ENCODE measurements at places on chromosomes 5 and 9.

- DNase-seq = no peak
These were observed 23.3 kb downstream of the PITX1 start for GRCh38 chr5:135010502-135011354.

DNA sequence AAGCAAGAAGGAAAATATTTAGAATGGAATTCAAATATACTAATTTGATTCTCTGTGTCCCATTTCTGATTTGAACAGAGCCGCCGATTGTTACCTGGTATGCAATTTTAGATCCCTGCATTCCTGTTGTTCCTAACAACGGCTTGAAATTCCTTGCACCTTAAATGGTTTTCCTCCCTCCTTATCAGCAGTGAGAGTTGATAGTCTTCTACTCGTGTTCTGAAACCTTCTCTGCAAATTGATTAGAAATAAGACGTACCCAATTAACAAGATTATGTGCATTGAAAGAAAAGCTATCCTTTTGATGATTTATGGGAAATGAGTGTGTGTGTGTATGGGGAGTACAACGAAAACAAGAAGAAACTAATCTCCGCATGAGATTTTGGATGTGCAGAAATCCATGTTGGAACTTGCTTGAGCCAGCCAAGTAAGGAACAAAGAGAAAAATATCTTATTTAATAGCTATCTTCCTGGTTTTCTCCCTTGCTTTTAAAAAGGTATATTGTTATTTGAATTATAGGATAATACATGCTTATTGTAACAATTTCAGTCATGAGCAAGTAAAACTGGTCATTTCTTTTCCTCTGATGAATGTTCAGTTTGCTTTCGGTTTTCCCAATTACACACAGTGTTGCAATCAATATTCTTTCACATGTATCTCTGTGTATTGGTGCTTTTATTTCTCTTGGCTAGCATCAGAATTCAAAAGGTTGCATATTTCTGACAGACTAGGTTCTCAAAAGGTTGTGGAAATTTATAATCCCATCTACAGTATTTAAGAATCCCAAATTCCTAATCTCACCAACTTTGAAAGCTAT is 211.1 kb upstream of the ACTBL2 start:
- DNase-seq = no peak

- DNase-seq = no peak
These were observed 107.4 kb upstream of the DMAC1 start for GRCh38 chr9:7906783-7907550.

DNA sequence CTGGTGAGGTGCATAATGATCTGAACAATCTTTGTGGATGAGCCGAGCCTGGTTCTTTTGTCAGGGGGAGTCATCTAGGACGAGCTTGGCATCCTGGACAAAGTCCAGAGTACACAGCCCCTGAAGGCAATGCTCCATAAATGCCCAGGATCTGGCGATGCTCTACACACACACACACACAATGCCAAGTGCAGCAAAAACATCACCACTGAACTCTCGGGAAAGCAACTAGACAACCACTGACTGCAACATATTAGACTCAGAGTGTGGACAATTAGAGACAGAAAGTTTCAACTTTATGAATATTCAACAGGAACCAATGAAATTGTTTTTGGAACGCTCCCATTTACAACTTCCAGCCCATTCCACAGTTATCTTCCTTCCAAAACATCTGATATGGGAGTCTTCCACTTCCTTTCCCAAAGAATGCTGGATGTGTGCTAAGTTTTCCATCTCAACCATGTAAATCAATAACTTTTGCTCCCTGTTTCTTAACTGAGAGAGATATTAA is 227.6 kb upstream of the ANKRD55 start:
- no peak for DNase-seq

DNA sequence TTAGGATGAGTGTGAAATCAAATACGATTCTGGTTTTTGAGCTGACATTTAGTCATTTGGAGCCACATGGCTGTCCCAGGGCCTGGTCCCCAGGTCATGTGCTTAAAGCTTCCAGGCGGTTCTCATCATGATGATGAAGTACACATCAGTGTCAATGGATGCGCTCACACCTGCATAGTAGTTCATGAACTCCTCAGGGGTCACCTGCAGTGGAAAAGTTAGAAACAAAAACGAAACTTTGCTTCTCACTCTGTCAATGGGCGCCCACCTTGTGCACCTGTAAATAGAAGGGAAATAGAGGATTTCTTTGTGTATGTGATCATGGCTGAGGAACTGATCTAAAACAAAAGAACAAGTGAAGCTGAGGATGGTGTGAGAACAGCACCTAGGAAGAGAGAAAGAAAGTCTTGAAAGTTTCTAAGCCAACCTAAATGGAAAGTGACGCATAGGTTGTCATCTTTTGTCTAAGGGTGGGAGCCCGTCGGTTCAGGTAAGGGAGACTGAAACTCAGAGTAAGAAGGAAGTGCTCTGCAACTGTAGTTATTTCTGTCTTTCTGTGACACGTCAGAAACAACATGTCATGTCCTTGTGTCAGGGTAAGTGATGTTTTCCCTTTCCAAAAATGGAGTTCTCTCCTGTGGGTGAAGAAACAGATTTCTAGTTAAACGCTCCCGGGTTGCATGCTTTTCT is 33.8 kb downstream of the CAPSL start:
- no peak for DNase-seq

DNA sequence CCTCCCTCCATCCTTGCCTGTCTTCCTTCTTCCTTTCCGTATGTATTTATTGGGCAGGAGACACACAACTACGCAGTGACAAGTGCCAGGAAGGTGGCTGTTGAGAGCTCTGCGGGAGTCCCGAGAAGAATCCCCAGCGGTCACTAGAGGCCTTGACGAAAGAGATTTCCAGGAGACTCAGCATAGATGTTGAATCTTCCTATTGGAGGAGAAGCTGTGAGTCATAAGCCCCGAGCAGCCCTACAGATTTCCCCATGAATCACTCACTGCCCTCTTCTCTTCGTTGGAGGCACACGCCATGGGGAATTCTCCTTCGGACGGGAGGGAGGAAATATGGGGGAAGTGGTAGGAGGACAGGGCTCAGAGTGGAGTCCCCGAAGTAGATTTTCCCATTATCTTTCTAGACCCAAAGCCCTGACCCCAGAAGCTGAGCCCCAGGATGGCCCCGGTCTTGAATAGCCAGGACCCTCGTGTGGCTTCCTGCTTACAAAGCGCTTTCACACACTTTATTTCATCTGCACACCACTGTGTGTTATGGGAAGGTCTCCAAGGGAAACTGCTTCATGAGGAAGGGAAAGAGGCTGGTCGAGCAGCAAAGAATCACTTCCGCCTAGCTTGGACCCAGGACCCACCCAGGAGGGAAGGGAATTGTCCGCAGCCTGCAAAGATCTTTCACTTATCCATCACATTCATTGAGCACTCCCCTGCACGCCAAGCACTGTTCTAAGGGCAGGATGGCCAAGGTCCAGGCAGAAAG is 12.7 kb downstream of the DUSP1 start:
- no peak for DNase-seq

- DNase-seq = no peak
These were observed 17.8 kb downstream of the NOTCH1 start for GRCh38 chr9:136527721-136528710.

DNA sequence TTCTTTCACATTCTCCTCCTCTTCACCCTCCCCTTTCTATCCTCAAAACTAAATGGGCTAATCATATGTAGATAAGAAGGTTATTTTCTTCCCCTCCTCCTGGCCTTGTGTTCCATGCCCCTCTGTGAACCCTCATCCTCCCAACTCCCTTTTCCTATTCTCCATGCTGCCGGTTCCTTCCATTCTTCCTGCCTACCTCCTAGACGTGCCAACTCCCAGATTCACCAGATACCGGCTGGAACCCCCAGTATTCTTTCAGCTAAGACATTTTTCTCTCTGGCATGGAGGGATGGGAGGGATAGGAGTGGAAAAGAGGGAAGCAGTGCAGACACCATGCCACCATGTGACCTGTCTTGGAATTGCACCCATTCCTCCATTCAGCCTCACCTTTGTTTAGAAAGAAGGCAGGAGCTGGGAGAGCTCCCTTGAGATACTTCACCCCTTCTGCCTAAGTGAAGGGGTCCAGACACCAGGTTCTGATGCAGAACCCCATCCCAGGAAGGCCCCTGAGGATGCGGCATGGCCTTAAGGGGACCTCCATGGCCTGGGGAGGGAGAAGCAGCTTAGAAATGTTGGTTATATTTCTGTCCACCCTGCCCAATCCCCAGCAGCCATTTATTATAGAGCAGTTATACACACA is 4.8 kb downstream of the DNAJB5 start:
- DNase-seq = no peak

GRCh38 chr9:70587201-70587600 is 172.7 kb upstream of the KLF9 start:
- no peak for DNase-seq

DNA sequence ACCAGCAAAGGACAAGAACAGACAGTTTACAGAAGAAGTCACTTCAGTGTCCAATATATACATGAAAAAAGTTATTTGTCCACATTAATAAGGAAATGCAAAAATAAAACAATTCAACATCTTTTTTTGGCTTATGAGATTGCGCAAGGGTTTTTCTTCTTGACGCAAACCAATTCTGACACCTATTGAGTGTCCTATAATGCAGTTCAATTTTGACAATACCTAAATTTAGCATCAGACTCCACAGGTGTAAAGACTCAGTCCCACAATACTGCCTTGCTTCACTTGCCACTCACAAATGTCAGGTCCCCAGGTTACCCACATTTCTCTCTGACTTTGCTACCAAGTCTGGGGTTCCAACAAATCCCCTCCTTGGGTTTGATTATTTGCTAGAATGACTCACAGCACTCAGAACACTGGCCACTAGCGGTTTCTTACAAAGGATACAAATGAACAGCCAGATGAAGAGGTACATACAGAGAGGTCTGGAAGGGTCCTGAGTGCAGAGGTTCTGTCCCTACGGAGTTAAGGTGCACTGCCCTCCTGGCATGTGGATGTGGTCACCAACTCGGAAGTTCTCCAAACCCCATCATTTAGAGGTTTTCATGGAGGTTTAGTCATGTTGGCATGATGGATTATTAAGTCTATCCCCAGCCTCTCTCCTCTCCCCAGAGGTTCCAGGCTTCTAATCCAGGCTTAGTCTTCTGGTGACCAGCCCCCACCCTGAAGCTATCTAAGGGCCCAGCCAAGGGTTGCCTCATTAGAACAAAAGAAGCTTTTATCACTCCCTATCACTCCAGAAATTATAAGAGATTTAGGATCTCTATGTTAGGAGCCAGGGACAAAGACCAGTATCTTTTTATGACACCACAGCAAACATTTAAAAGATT is 27.0 kb upstream of the SLC22A5 start:
- DNase-seq = no peak

- no peak for DNase-seq
These were observed 6.2 kb upstream of the CYFIP2 start for GRCh38 chr5:157259699-157260098.

DNA sequence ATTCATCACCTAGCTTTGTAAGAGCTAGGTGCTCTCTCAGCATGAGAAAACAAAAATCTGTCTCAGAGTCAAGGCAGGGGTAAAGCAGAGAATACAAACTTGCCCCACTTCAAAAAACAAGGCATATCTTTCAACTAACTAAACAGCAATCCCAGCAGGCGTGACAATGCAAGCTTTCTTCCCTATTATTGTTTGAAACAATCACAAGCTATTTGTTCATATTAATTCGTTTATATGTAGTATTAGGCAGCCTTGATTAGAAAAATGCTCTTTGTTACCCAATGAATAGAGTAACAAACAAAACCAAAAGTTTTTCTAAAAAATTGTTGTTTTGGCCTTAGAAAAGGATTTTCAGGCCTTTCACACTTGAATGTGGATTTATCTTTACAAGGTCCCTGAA is 71.1 kb downstream of the LPAR1 start:
- DNase-seq = no peak

DNA sequence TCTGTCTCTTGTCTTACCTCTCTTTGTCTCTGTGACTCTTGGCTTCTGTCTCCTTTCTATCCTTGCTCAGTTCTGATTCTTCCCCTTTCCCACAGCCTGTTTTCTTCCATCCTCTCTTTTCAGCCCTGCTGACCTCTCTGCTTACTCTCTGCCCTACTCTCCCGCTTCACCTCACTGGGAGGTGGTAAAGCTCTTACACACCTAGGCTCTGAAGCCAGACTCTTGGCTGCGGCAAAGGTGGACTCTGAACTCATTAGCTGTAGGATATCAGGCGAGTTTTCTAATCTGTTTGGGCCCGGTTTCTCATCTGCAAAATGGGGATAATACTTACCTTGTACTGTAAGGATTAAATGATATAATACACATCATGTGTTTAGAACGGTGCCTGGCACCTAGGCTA is 11.1 kb downstream of the PCDH1 start:
- no peak for DNase-seq

GRCh38 chr9:113599646-113600022 is 136.1 kb downstream of the RGS3 start:
- DNase-seq = no peak

GRCh38 chr5:1033606-1034420 is 25.2 kb downstream of the NKD2 start:
- DNase-seq = no peak

DNA sequence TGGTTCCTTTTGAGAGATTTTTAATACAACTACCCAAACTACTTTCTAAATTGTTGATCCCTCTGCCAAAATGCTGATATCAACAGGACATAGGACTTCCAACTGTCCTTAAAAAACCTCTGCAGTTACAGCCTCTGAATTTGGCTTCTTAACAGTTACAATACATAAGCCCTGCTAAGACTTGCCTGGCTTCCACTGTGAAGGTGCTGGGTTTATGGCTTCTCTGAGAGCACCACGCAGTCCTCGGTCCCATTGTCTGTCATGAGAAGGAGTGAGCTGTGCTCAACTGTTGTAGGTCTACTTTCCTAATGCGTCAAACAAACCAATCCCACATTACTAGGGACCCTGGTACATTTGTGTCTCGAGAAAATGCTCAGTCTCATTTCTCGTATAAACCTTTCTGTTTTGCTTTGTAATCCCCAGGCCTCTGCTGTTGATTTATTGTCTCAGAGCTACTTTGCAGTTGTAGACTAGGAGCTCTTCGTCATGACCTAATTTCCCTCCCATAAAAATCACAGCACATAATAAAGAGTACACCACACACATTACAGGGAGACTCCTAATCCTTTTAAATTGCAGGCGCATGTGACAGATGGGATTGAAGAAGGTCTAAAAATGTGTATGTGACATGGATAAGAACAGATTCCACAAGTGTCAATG is 274.9 kb downstream of the NR3C1 start:
- DNase-seq = no peak

GRCh38 chr9:93059011-93059714 is 662 bp downstream of the SUSD3 start:
- no peak for DNase-seq
